Stimulated activated CD4-positive, alpha-beta T cell treated with anti-CD3 and anti-CD28 coated beads, Interleukin-4, amount 100 ng/mL, for 24 hours (primary cell): ENCODE measurements at places on chromosomes 5 and 9.
A peak's percentile ranks its signal among the peaks of the same experiment; 100 is the strongest.

DNA sequence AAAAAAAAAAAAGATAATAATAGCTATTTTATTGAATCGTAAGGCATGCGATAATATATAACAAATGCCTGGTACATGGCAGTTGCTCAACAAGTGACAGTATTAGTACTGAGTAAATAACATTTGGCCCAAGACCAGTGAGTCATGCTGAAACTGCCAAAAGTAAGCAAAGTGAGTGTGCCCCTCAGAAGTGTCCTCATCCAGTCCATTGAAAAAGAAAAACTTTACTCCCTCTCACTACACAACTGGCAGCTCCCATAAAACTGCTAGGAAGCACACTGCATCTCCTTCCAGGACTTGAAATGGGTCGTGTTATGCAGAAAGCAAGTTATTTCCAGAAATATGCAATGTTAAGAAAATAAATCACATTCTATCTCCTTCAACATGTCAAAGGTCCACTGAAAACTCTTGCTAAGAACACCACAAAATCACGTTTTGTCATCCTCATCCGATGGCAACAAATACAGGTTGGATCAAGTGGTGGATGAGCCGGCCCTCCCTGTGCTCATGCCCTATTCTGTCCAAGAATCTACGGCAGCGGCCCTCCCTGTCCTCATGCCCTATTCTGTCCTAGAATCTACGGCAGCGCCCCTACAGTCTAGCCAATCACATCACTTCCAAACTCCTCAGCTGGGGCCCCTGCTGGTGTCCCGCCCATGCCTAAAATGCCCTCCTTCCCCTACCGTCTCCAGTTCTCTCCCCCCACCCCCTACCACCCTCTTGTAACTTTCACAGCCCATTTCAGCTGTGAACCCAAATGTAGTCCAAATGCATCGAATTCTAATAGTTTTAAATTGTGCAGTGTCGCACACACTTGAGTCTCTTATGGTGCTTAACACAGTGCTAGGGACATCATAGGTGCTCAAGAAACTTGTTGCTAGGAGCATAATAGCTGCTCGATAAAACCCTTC lies 12.5 kb downstream of the PTCH1 start:
- no peak for DNase-seq

DNA sequence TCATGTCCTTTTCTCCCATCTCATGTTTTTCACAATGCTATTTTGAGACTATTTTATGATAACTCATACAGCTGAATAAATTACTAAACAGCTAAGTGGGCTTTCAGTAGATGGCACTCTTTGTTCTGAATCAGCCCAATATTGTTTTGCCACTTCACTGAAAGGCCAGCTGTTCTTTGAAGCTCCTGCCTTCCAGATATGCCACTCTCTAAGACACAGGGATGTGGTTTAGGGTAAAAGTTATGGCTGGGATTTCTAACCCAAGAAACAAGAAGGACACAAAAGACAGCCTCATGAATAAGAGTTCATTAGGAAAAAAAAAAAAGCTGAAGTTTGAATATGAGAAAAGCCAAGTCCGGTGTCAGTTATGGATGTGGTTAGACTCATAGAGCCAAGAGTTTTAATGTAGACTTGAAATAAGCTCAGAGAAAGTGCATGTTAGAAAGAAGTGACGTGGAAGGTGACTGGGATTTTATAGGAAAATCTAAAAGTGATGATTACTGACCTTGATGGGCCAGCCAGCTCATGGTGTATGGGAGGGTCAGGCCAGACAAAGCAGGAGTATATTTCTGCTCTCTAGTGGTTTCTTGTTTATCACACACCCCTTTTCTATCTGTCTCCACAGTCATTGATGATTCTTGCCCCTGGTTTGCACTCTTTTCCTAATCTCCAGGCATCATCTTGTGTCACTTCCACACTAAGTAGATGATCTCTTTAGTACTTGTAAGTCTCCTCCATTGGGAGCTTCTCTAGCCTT lies 488.5 kb downstream of the NR2F1-AS1 start:
- no peak for DNase-seq

GRCh38 chr9:76452839-76453238 lies 6.1 kb upstream of the GCNT1 start:
- no peak for DNase-seq

- DNase-seq = no peak
Observed at GRCh38 chr5:96530901-96531300, 97.9 kb upstream of the PCSK1 start.

GRCh38 chr9:74770508-74771261 lies 117.0 kb downstream of the TRPM6 start:
- peak; percentile 35 for DNase-seq

DNA sequence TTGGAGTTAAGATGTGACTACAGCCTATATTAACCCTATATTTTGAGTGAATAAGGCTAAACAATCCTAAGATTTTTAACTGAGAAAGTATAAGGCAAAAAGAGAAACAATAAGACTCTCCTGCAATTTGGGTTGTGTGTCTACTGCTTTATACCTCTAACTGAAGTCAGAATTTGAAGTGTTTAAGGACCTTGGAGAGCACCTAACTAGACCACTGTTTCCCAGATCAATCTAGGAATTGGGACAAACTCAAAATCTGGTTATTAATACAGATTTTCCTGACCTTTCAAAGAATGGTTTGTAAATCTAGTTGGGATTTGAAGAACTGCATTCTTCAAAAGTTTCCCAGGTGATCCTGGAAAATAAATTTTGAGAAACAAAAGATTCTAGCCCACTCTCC lies 42.1 kb downstream of the GABRA1 start:
- DNase-seq = no peak

DNA sequence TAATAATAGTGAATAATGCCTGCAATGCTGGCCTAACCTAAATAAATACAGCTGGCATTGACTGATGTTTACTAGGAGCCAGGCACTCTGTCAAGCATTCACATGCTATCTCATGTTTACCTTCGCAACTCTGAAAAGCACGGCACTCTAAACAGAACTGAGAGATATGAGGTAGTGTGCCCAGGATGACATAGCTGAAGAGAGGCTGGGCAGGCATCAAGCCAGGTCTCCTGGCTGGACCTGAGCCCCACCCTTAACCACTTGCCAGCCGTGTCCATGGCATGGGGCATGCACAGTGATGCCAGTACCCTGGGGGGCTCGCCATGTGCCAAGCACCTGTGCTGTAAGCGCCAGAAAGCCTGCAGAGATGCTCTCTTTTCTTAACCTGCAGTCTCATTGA lies 119.4 kb upstream of the MVB12B start:
- DNase-seq = no peak
